ENCODE measurements at places on chromosomes 12 and 14. TPM values are rescaled to one million over a fixed set of nuclear protein-coding genes. Genes with fewer than 3 reads are reported as not detected.

The IAPP gene
- not detected for total RNA-seq

The BBOF1 gene
- 9.4 TPM for total RNA-seq

The RSRC2 gene
- 38.3 TPM for total RNA-seq

The PSMC6 gene
- 56.6 TPM for total RNA-seq

The RNASE1 gene
- not detected for total RNA-seq

The DRAM1 gene
- 108 TPM for total RNA-seq

Data from hair follicle dermal papilla cell (primary cell).